NCI-H2081 treated with DMSO at 0.1 percent for 48 hours (cell line): ENCODE measurements at places on chromosomes 2 and 18.

- no peak for DNase-seq
These were observed 27.4 kb downstream of the NR4A2 start for GRCh38 chr2:156305121-156305520.

GRCh38 chr2:37654932-37655841 is 16.3 kb downstream of the CDC42EP3 start:
- DNase-seq: no peak

- DNase-seq: no peak
These were observed 49.5 kb downstream of the PLEKHB2 start for GRCh38 chr2:131154647-131155046.

GRCh38 chr2:225137971-225138370 is 95.7 kb upstream of the DOCK10 start:
- DNase-seq: no peak

DNA sequence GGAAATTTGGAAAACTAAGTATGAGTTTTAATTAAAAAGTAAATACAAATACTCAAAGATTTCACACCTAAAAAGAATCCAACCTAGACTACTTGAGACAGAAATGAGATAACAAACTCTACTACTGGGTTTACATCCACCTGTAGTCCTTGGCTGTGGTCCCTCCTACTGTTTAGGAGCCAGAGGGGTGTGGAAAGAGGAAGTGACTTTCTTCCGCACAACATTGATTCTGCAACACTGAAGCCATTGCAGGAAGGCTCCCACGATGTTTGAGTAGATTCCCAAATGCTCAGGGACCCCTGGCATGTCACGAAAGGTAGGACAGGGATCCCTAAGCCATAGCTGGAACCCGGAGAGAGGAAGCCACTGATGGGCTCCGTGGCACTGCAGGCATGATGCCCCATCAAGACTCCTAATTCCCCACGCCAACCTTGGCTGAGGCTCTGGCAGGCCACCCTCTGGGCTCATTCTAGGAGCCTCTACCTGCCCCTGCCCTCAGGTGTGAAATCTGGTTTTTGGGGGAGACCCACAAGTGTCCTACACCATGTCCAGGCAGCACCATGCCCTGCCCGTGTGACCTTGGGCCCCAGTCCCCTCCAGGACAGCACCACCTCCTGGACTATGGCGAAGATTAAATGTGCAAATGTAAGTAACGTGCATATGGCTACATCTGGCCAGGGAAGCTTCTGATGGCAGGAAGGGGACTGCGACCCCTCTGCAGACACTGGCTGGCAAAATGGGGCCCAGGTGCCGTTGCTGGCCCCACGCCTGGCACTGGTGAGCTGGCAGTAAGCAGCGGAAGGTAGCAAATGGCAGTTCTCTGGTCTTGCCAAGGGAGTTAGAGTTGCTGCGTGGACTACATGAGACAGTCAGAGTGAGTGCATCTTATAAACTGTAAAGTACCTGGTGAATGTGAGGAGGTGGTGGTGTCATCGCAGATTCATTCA is 38.2 kb upstream of the MAL start:
- no peak for DNase-seq

DNA sequence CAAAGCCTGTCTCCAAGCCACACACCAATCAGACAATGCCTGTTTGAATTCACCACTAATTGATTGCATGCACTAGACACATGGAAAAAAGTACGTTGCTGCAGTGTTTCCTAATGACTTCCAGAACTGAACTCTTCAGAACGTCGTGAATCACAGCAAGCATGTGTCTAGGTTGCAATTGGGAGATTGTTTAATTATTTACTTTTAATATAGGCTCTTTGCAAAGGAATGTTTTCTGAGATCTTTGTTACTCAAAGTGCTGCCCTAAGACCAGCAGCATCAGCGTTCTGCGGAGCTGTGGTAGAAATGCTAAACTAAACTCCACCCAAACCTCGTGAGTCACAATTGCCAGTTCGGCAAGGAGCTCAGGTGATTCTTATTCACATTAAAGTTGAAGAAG is 52.7 kb upstream of the CCDC68 start:
- no peak for DNase-seq

GRCh38 chr2:242011516-242011915 is 142.0 kb downstream of the RTP5 start:
- DNase-seq: no peak

GRCh38 chr2:107320881-107321280 is 434.9 kb upstream of the ST6GAL2 start:
- DNase-seq: no peak

DNA sequence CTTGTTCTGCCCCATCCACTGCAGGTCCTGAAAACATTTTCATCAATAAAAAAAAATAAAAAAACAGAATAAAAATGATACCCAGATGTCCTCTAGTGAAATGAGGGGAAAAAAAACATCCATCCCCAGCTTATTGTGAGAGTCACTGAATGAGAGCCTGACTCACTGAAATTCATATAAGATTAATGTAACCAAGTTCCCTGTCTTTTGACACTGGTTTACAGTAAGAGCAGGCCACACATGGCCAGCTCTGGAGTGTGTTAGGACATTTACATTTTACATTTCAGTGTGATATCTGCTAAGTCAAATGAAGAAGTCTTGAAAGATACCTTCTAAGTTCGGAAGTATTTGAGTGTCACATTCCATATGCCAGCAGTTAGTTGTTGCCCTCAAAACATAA is 21.1 kb upstream of the IL18R1 start:
- no peak for DNase-seq

DNA sequence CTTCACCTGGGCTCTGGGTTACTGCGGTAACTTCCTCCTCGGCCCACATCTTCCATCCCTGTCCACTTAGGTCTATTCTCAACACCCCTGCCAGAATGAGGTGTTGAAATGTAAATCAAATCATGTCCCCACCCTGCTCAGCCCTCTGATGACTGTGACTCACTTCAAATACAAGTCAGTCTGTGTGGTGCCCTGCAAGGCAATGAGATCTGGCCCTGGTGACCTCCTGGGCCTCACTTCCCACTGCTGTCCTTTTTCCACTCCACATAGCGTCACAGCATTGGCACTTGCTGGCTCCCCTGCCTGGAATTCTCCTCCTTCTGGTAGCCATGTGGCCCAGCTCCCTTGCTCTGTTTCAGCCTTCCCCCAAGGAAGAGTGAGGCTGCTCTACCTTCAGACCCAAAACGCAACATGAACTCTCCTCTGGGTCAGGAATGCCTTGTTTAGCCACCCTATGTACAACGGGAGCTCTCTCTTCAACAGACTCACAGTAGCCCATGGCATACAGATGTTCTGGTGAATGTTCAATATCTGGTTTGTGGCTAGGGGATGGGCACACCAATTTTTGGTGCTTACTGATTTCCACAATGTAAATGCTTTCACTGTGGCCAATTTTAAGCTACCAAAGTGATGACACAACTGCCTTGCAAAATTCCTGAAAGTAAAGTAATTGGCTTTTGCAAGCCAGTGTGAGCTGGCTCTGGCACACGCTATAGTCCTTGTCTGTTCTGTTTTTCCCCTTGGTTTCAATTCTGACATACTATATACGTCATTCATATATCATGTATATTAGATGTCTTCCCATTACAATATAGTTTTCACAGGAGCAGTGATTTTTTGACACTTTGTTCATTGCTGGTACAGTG is 550.3 kb upstream of the HS6ST1 start:
- DNase-seq: no peak

GRCh38 chr18:58996131-58996641 is 131.5 kb downstream of the ZNF532 start:
- DNase-seq: no peak

- no peak for DNase-seq
These were observed 86.1 kb downstream of the CACNB4 start for GRCh38 chr2:152012697-152013096.

DNA sequence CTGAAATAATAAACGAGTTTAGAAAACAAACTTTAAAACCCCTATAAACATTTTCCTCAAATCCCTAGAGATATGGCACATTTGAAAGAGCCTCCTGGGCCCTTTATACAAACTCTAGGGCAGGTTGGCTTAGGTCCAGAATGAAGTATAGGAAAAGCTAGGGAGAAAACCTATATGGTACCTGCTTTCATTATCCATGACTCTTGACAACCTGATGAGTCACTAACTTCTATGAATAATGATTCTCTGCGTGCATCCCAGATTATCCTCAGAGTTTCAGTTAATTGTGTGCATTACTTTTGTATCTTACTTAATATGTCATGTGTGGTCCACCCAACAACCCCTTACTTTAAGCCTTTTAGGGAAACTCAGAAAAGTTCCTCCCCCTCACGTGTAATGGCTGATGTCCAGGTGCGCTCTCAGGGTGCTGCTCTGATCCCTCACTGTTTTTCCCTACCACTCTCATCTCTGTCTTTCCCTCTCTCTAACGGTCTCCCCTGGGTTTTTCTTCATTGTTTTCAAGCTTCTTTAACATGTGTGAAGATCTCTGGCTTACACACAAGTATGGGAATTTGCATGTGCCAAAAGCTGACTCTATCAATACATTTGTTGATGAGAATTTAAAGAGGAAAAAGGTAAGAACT is 78.5 kb downstream of the LRP1B start:
- DNase-seq: no peak

DNA sequence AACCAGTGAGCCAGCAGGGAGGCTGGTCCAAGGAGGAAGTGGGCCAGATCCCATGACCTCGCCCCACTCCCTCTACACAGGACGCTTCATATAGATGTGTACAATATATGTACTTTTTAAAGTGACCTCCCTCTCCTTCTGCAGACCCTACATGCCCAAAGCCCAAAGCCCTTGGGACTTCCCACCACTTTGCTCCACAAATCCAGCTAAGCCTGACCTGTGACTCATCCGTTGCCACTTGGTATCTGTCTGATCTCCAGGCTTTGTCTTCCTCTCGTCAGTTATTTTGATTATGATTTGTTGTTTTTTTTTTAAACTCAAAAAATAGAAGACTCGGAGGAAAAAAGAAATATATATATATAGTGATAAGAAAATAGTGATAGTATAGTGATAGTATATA is 470.8 kb downstream of the KCNJ3 start:
- DNase-seq: no peak

DNA sequence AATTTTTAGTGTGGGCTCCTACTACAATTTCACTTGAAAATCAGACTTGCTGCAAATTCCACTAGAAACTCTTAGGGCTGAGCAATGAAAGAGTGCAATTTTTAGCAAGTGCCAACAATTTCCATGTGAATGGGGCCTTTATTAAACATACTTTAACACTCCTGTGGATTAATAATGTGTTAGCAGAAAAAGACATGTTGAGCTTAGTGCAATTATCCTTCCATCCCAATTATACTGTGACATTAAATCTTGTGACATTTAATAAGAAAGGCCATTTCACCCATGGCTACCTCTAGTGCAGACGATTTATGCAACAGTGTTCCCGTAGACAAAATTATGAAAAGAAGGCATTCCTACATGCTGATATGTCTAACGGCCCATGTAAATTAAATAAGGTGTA is 639.7 kb downstream of the STK39 start:
- no peak for DNase-seq

DNA sequence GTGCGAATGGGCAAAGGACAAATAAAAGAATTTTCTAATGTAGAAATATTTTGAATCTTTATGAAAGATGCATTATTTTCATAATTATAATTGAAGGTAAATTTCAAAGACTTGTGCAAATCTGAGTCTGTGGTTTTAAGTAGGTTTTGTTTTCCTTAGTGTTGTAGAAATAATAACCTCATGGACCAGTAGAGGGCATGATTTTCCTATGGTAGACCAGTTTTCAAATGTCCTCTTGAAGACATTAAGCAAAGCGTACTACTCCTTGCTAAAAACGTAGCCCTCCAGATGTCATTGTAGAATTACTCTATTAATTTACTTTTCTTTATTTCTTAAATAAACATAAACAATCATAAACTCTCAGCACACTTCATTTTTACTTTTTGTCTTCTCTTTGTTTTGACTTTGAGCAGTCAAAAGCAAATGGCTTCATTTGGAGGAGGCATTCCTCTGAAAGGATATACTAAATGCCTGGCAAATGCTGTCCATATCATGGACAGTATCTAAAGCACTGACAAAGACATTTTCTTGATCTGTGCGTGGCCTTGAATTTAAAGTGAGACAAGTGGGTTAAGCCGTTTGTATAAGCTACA is 85.8 kb upstream of the FAM237A start:
- no peak for DNase-seq

- DNase-seq: no peak
These were observed 52.0 kb downstream of the KIF5C start for GRCh38 chr2:148926981-148927401.

DNA sequence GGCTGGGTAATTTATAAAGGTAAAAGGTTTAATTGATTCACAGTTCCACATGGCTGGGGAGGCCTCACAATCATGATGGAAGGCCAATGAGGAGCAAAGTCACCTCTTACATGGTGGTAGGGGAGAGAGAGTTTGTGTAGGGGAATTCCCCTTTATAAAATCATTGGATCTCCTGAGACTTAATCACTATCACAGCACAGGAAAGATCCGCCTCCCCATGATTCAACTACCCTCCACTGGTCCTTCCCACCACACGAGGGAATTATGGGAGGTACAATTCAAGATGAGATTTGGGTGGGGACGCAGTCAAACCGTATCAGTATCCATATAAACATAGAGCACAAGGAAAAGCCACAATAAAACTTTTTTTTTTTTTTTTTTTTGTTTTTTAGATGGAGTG is 172.6 kb upstream of the PIEZO2 start:
- no peak for DNase-seq
